ENCODE measurements at places on chromosomes 5 and 9.

DNA sequence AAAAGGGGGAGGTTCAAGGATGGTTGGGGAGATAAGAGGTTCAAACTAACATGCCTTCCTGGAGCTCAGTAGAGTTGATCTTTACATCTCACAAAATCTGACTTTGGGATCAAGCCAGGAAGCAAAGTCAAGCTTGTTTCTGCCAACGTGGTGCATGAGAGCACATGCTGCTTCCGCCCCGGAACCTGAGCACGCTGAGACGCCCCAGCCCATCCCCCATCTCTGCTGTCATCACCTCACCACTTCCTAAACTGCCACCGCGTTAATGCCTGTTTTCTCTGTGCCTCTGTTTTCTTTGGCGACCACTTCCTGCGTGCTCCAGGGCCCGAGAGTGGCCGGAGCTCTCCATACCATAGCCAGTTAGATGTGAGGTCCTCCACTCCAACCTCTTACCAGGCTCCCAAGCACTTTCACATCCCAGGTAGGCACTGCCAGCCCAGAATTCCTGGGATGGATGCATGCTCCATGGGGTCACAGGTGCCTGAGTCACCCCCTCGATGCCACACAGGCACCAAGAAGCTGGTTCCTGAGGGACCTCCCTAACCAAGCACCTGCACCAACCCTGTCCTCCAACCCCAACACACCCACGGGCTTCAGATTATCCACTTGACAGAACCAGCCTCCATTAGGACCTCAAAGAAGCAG lies 31.2 kb upstream of the AFAP1L1 start:
- peak; percentile 76 for DNase-seq

GRCh38 chr5:171739271-171739670 lies 46.3 kb upstream of the SMIM23 start:
- no peak for DNase-seq

DNA sequence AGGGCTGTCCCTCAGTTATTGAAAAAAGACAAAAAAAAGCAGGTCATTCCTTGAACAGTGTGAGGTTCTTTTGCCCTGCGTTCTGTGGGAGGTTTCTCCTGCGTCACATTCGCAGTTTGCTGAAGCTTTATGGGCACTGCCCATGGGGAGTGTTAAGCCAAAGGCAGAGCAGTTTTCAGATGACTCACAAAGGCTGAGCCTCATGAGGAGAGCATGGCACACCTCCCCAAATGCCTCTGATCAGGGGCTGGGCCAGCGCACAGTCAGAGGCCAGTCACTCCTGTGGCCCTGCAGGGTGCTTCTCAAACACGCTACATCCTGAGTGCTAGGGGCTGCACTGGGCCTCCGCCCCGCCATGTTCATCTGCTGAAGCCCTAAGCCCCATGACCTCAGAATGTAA lies 38.4 kb downstream of the IRX1 start:
- no peak for DNase-seq

GRCh38 chr5:53766673-53767072 lies 206.2 kb downstream of the NDUFS4 start:
- no peak for DNase-seq

DNA sequence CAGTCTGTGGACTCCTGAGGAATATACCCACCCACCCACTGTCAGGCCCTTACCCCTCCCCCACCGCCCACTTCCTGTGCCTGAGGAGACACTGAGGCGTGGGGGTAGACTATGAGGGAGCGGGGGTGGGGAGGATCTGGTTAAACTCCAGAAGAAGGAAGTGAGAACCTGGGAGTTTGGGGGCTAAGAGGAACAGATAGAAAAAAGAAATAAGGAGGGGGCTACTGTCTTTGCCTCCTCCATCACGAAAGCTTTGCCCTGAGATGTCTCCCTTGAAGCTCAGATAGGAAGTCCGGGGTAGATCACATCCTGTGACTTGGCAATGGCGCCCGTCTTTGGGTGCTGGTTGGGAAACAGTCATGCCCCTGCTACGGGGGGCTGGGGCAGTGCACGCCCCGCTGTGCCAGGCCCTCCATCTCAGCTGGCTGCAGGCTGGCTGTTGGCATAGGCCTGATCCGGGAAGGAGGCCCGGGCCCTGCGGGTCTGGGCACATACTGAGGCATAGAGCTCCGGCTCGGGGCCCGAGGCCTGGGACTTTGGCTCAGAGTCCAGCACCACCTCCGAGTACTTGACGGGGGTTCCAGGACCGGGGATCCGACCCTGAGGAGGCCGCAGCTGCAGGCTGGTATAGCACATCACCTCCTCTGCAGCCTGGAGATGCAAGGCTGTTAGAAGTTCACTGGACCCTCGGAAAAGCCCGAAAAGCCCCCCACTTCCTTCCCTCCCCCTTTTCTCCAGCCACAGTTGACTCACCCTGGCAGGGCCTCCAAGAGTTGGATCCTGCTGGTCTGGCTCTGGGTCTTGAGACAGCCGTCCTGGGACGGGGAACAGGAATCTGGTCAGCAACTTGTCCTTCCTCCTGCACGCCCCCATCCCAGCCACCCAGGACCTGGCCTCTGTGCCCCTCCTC lies 1.0 kb downstream of the SIT1 start:
- peak; percentile 26 for DNase-seq

- DNase-seq: no peak
Measured at GRCh38 chr9:110013064-110013463, 194.9 kb downstream of the C9orf152 start.

DNA sequence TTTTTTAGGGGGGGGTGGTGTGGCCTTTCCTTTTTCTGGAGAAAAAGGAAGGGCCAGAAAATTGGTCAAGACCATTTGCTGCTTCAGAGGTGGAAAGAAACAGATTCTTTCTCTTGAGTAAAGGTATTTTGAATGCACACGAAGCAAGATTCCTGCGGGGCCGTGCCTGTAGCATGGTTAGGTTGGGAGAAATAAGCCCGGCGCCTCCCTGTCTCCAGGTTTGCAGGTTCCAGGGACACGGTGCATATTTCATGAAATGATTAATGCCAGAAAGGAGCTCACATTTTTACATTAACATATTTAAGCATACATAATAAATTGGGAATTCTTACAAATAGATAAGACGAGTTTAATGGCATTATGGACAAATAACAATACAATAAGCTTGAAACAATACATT lies 409.5 kb upstream of the IRX1 start:
- no peak for DNase-seq

DNA sequence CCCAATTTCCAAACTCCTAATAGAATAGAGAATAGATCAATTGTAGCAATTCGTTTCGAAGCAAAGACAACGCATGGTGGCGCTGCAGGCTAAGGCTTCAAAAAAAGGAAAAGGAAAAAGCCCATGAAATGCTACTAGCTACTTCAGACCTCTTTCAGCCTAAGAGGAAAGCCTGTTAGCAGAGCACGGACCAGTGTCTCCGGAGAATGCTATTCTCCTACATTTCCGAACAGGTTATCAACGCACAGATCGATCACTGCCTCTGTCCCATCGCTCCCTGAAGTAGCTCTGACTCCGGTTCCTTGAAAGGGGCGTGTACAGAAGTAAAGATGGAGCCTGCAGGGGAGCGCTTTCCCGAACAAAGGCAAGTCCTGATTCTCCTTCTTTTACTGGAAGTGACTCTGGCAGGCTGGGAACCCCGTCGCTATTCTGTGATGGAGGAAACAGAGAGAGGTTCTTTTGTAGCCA lies at the start of gene PCDHB15:
TSS of gene PCDHB15 (plus strand) at position 146 of the 468 bp plus-strand sequence. CDS start at position 330, 184 bp downstream.
- DNase-seq: no peak

- no peak for DNase-seq
Measured at GRCh38 chr5:93723005-93723404, 18.4 kb downstream of the POU5F2 start.

- no peak for DNase-seq
Measured at GRCh38 chr9:107299437-107299836, 16.4 kb downstream of the RAD23B start.

- no peak for DNase-seq
Measured at GRCh38 chr9:95742821-95743220, 132.7 kb upstream of the ERCC6L2 start.

GRCh38 chr5:150214289-150214688 lies 24.4 kb downstream of the SLC6A7 start:
- no peak for DNase-seq

GRCh38 chr9:134335061-134335460 lies 8.8 kb downstream of the RXRA start:
- DNase-seq: no peak

- no peak for DNase-seq
Measured at GRCh38 chr5:139652788-139653241, 4.7 kb downstream of the CXXC5 start.

Data from CD4-positive, alpha-beta T cell treated with Interferon gamma for 1 hour (primary cell).